Common myeloid progenitor, CD34-positive (primary cell): ENCODE measurements at places on chromosomes 7 and 10.

GRCh38 chr7:77866370-77866769 lies 67.8 kb downstream of the PHTF2 start:
- DNase-seq, result no peak

DNA sequence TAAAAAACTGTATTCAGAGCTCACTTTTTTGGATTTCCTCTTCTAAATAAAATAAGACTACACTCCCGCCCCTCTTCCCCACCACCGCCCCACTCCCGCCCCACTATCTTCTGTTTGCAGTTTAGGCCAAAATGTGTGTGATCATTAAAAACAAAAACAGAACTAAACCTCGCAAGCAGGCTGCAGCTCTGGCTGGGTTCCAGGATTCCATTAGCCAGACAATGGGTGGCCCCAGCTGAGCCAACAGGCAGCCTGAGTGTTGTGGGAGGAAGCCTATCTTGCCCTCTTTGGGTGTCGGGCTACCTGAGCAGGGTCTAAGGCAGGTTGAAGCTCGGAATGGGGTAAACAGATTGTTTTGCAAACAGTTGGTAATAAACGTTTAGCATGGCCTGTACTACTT lies 41.7 kb downstream of the ARL4A start:
- peak; percentile 54 for DNase-seq

DNA sequence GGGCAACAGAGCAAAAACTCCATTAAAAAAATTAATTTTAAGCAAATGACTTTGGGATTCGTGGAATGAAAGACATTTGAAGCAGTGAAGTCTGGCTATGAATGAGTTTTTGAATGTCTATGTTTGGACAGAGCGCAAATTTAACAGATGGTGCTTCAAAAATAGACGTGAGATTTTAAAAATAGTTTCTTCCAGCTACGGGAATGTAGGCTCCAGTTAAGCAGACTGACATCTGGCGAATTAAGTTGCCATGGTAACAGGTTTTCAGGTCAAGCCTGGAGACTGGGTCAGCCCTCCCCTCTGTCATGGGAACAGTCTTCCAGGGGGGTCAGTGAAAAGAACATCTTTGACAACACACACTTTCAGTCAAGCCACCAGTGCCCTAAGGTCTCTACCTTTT lies 62.0 kb downstream of the MYOF start:
- no peak for DNase-seq

DNA sequence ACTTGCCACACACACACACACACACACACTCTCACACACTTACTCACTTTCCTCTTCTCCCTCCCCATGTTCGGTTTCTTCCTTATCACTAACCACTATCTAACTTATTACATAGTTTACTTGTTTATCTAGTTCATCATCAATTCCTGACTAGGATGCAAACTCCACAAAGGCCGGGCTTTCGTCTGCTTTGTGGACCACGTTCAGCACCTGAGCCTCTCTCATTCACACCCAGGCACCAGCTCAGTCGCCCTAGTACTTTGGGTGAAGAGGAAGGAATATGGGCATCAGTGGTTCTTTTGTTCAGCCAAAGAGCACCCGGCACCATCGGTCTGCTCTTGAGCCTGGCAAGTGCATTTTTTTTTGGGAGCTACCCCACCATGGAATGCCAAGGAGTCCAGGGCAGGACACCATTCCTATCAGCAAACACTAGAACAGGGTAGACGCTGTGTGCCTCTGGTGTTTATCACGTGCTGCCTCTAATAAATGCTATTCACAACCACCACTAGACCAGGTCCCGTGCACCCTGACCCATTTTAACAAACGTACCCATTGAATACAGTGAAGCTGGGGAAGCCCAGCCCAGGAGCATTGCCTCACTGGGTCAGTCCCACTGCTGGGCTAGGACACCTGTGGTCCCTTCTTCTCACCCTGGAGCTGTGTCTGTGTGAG lies 2.2 kb downstream of the C10orf67 start:
- DNase-seq, result no peak

GRCh38 chr10:62589689-62590088 lies 214.8 kb upstream of the ADO start:
- DNase-seq, result no peak

DNA sequence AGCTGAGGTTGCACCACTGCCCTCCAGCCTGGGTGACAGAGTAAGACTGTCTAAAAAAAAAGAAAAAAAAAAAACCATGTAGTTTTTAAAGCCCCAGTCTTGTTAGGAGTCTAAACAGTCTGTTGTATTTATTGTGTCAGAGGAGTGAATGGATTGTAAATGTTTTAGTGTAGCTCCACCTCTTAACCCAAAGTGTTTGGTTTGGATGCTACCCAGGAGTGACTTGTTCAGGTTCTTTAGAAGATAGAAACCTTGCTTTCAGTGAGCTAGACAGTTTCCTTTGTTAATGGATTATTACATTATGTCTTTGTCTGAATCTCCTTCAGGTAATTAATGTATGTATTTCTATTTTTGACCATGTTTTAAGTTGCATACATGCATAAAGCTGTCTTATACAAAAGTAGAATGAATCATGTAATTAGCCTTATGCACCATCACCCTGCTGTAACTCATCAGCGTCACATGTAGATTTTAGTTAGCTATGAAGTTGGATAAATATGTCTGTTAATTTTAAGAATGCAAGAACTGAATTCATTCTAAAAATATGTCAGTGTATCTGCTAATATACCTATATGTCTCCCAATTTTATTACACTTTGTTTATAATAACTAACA lies 97.7 kb downstream of the TAF3 start:
- DNase-seq, result no peak

- peak; percentile 21 for DNase-seq
Measured at GRCh38 chr7:40836218-40836617, 701.4 kb downstream of the SUGCT start.

- peak; percentile 63 for DNase-seq
Measured at GRCh38 chr10:13382703-13383398, 34.8 kb upstream of the SEPHS1 start.

DNA sequence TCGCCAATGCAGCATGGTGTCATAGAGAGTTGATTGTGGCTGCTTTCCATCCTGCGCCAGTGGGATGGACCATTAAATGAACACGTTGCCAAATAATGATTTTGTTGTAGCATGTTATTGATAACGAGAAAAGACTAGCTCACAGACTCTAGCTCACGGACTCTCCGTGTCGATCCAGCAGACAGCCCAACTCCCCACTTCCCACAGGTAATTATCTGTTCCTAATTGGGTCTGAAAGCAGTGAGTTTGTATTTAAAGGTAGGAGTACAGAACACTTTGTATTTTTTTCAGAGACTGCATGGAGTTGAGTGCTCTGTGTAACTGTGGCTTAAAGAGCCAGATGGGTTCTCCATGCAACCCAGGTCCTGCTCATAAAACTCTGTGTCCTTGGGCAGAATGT lies 1250.5 kb downstream of the TYW1 start:
- no peak for DNase-seq

DNA sequence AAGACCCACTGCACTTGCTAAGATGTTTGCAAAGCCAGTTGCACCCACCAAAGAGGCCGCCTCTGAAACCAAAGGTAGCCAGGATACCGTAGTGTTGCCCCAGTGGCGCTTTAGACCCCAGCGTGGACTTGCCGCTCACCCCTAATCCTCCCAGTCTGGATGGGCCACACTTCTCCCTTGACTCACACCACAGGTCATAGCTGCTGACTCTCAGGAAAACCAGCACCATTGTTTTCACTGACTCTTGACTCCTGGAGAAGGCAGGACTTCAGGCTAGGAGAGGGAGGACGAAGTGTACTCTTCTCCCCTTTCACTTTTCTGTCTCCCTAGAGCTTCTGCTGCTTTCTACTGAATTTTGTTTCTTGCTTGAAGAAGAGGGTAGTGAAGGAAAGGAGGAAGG lies 22.3 kb downstream of the RAB19 start:
- no peak for DNase-seq

- DNase-seq, result peak; percentile 21
Measured at GRCh38 chr10:23694446-23694920, 255.6 kb downstream of the OTUD1 start.

- no peak for DNase-seq
Measured at GRCh38 chr10:73623056-73623455, 18.2 kb downstream of the MYOZ1 start.

DNA sequence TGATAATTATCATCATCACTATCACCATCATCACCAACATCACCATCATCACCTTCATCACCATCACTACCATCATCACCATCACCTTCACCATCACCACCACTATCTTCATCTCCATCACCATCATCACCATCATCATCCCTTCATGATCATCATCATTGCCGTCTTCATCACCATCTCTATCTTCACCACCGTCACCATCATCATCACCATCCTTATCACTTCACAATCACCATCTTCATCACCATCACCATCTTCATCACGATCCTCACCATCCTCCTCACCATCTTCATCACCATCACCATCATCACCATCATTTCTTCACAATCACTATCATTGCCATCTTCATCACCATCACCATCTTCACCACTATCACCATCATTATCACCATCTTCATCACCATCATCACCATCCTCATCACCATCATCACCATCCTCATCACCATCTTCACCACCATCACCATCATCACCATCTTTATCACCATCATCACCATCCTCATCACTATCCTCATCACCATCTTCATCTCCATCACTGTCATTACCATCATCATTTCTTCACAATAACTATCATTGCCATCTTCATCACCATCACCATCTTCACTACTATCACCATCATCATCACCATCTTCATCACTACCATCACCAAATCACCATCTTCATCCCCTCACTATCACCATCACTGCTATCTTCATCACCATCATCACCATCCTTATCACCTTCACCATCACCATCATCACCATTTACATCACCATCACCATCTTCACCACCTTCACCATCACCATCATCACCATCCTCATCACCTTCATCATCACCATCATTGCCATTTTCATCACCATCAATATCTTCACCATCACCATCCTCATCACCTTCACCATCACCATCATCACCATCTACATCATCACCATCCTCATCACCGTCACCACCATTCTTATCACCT lies 72.4 kb upstream of the DNAAF5 start:
- no peak for DNase-seq

GRCh38 chr7:27179030-27179429 lies 4.9 kb upstream of the HOXA10 start:
- DNase-seq, result no peak

DNA sequence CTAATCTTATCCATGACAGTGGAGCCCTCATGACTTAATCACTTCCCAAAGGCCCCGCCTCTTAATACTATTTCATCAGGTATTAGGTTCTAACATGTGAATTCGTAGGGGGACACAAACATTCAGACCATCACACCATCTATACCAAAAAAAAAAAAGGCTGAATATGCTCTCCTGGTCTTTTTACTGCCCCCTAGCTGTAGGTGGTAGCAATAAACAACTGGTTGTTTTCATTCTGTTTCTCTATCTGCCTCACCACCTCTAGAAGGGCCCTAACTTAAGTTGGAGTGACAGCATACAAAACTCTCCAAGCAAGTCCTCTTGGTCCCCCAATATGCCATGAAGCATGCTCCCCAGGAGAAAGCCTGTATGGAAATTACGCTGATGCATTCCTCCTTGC lies 94.1 kb downstream of the GRM8 start:
- no peak for DNase-seq

GRCh38 chr7:110548372-110548771 lies 542.6 kb upstream of the LRRN3 start:
- no peak for DNase-seq

- no peak for DNase-seq
Measured at GRCh38 chr7:66277492-66277891, 72.4 kb downstream of the TPST1 start.

- DNase-seq, result no peak
Measured at GRCh38 chr10:33164060-33164709, 170.3 kb downstream of the NRP1 start.

GRCh38 chr10:77836299-77836820 lies 90.2 kb downstream of the DLG5 start:
- peak; percentile 20 for DNase-seq

- DNase-seq, result peak; percentile 41
Measured at GRCh38 chr10:90136731-90137316, 435.4 kb downstream of the KIF20B start.
